Non-pigmented ciliary epithelial cell (primary cell): ENCODE measurements at places on chromosomes 11 and 22.

DNA sequence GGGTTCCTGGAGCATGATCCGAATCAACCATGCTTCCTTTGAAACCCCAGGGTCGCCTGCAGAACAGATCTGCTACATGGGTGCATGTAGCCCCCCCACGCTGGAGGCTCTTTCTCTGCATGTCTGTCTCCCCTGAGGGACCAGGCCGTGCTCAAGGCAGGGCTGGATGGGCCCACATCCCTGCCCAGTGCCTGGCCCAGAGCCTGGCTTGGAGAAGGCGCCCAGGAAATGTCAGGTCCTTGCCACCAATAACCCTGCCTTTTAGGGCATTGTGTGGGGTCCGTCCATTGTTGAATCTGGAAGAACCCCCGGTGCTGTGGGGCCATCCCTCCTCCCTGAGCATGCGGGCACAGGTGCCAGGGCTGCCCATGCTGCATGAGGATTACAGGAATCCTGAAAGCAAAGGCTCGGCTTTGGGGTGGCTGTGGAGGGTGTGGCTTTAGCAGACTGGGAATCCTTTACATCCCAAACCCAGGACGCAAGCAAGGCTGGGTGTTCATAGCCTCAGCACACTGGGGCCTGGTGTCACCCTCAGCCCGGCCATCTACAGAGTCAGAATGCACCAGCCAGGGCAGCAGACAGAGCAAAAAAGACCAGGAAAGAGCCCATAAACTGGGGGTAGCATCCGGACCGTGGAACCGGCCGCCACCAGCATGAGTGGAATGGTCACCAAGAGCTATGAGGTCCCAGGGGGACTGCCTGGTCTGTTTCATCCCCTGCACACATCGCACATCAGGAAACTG lies 48.2 kb downstream of the RTL6 start:
- no peak for DNase-seq

- no peak for DNase-seq
Observed at GRCh38 chr11:2366276-2366675, 10.8 kb upstream of the CD81 start.

DNA sequence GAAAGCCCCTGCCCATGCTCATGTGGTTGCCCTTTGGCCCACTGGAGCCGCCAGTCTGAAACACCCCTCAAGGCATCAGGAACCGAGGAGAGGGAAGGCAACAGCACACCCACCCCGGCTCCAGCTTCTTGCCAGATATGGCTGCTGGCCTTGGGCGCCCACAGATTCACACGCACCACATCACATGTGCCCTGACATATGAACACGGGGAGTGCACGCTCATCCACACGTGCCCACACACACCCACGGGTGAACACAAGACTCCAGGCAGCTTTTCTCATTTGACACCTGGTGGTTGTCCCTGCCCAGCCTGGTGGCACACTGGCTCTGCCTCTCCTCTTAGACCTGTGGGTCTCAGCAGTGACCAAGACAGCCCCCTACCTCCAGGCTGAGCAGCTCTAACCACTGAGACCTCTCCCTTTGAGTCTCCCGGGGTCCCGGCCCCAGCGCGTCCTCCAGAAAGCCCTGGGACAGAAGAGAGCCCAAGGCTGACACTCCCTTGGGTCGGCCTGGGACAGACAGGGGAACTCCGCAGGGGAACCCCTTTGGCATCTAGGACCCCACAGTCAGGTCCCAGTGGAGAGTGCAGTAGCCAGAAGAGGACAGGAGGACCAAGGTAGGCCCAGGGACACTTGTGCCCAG lies 2.7 kb upstream of the MAPK12 start:
- no peak for DNase-seq

- no peak for DNase-seq
Observed at GRCh38 chr11:46242041-46242951, 35.2 kb upstream of the CREB3L1 start.

- DNase-seq, result no peak
Observed at GRCh38 chr22:47597041-47597440, 834.6 kb downstream of the TBC1D22A start.

GRCh38 chr11:2661173-2662023 lies 38.4 kb downstream of the KCNQ1OT1 start:
- DNase-seq, result no peak

- no peak for DNase-seq
Observed at GRCh38 chr22:25475257-25476022, 89.0 kb upstream of the GRK3 start.

GRCh38 chr11:125123947-125124617 lies 12.7 kb upstream of the TMEM218 start:
- DNase-seq, result peak; percentile 4

GRCh38 chr22:29704528-29705285 lies 15.1 kb upstream of the CABP7 start:
- no peak for DNase-seq

DNA sequence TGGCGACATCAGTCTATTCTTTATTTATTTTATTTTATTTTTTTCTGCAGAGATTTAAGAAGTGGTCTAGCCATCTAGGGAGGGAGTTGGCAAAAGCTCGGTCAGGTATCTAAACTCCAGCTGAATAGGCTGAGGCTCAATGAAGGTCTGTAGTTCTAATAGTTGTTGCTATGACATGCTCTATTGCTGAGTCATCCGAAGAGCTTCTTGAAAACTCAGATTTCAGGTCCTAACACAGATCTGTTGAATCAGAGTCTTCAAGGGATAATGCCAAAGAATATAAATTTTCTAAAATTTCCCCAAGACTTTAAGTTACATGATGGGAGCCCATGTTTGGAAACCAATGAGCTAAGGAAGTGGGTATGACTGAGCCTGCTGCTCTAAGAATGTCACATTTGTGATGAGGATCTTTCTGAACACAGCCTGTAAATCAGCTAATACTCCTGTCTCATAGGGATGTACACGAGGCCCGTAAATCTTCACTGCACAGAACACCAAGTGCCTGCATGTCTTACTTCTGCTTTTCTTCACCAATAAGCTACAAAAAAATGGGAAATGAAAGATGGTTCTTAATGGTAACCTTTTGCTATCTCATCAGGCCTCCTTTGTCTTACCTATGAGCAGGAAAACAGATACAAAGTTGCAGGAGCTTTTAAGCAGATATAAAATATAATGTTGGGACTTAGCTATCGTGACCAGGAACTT lies 901.4 kb upstream of the API5 start:
- no peak for DNase-seq

DNA sequence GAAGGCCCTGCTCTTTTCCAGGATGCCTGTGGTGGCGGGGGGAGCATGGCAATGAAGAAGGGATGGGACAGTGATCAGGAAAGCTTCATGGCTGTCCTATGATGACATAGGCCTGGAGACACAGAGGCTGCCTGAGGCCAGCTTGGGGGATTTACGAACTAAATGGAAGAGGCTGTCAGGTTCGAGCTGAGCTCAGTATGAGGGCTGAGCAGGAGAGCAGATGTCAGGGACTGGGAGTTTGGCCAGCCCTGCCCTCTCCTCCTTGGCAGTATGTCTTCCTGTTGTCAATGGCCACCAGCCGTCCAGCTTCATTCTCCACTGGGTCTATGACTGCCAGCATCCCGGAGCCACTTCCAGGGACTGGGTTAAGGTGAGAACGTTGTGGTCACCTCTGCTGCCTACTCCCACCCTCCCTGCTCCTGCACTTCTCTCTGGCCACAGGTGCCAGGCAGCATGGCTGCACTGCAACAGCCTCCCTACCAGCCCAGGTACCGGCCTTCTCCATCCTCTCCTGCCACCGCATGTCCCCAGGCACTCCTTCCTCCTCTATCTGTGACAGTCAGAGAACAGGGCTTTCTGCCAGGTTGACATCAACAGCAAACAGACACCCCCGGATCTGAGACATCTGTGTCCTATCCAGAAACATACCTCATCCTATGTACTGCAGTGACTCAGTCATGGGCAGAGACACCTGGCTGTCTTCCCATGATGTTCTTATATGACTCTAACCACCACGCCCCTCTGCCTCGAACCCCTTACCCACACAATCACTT lies 75.1 kb downstream of the KIRREL3 start:
- DNase-seq, result no peak
